Activated CD4-positive, alpha-beta T cell treated with anti-CD3 and anti-CD28 coated beads, Interleukin-2, amount 50 U/mL, for 4 hours (primary cell): ENCODE measurements at places on chromosomes 5 and 9.

DNA sequence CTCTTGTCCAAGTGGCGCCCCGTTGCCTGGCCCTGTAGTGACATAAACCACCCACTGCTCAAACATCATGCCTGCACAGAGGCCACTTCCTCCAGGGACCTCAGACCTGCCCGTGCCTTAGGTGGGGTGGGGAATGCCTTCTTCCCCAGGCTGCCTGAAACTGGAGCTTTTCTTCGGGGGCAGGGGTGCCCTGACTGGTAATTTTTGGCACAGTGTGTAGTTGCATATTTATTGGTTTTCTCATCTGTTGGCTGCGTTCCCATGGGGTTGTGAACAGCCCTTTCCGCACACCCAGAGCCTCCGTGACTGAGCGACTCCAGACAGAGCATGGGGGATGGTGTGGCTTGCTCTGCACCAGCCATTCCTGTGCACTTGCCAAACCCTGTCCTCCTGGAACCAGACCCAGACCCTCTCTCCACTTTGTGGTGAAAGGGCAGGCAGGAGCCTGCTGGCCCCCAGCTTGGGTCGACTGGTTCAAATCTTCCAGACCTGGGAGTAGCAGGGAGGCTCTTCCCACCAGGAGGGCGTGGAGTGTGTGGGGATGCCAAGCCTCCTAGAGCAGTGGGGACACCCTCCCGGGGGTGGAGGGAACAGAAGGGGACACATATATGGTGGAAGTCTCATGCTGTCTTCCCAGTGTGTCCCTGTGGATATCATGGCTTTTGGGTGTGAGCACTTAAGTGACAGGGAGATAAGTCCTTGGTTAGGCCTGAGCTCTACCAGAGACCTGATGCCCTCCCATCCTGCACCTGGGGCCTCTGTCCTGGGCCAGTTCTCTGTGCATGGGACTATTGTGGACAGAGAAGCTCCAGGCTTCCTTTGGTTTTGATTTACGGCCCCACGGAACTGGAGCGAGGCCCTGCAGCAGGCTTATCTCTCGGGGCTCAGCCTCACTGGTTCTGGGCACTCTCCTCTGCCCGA lies 39.6 kb downstream of the WNK2 start:
- DNase-seq: no peak

GRCh38 chr9:24708814-24709213 lies 163.1 kb upstream of the IZUMO3 start:
- no peak for DNase-seq

DNA sequence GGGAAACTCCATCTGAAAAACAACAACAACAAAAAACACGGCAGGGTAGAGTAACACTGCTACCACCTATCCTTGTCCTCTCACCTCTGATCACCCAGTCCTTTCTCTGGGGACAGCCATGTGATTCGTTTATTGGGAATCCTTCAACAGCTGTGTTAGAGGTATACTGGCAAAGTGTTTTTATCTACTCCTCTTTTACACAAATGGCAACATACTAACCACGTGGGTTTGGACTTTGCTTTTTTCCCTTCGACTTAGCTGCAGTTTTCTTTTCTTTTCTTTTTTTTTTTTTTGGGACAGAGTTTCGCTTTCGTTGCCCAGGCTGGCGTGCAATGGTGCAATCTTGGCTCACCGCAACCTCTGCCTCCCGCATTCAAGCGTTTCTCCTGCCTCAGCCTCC lies 11.2 kb upstream of the SET start:
- no peak for DNase-seq

DNA sequence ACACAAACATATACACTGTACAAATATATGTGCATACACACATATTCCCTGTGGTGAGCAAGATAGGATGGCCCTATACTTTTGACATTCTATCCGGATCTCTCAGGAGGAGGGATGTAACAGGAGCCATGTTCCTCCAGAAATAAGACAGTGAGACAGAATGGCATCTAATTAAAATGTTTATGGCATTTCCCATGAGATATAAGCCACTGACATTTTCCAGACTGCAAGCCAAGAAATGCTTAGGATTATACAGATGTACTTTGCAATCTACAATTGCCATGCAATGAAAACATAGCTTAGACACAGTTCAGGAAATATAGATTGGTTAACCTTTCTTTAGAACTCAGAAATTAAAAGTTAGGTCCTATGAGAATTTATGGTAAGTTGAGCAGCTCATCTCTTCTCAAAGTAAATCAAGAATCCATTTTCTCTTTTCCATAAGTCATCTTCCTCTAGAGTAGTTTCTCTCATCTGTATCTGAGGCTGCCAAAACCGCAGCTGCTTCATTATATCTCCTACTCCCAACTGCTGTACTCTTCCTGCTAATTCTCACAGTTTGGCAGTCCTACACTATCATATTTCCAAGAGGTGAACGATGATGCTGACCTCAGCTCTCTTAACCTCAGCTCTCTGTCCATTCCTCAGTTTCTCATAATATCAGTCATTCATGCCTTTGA lies 1719.1 kb downstream of the MAT2B start:
- no peak for DNase-seq

DNA sequence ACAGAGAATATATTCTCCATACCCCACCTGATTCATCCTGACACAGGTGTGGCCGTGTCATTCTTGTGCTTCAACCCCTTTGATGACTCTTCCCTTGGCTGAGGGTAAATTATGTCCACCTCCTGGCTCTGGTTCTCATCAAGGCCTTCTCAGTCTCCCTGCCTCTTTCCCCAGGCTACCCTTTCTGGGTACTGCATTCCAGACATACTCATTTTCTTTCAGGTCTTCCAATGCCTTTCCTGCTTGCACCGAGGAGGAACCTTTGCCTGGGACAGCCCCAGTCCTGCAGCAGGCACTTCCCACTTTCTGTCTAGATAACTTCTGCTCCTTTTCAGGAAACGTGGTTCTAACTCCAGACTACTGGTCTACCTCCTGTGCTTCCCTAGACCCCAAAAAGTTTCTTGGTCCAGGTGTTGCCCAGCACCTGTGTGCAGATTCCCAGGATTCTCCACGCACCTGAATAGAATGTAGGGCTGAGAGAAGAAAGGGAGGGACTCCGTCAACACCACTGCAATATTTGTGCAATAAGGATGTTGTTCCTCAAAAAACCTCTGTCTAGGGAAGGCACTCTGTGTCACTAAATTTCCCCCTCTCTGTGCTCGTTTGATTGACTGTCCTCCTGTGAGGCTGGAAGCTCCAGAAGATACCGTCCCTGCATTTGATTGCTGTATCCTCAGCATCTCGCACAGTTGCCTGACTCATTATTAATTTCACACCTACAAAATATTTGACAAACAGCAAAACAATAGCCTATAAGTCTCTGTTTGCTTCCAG lies 255.4 kb upstream of the NFIL3 start:
- DNase-seq: no peak

DNA sequence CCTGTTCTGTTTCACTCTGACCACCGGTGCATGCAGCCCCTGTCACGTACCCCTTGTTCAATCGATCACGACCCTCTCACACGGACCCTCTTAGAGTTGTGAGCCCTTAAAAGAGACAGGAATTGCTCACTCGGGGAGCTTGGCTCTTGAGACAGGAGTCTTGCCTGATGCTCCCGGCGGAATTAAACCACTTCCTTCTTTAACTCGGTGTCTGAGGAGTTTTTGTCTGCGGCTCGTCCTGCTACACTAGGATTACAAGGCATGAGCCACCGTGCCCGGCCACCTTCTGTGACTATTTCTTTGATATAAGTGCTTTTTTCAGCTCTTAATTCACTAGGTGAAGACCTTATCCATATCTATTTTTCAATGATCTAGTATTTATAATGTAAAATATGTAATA lies 167.5 kb downstream of the TTC39B start:
- DNase-seq: no peak

GRCh38 chr9:125683486-125683885 lies 23.5 kb downstream of the MAPKAP1 start:
- no peak for DNase-seq

DNA sequence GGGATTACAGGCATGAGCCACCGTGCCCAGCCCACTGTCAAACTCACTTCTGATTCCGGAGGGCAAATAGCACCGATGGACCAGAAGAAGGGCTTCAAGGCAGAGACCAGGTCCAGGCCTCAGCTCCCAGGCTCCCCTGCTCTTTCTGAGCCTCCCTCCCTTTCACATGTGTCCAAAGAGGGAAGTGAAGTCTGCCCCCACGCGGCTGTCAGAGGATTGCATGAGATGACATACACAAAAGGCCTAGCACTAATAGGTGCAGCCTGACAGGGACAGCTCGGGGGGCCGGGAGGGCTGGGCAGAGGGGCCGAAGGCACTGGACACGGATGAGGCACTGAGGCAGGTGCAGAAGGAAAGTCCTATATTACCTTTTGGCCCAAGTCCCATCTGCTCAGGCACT lies 16.1 kb downstream of the FBP1 start:
- no peak for DNase-seq

GRCh38 chr5:109411627-109412026 lies 1.9 kb upstream of the PJA2 start:
- no peak for DNase-seq

- no peak for DNase-seq
These were observed 4.2 kb downstream of the DHX29 start for GRCh38 chr5:55303238-55303690.

GRCh38 chr5:61286446-61287132 lies 45.5 kb upstream of the ZSWIM6 start:
- no peak for DNase-seq

GRCh38 chr9:115495836-115496235 lies 377.9 kb upstream of the TNC start:
- DNase-seq: no peak

GRCh38 chr9:9855177-9856078 lies 757.4 kb downstream of the PTPRD start:
- DNase-seq: no peak

DNA sequence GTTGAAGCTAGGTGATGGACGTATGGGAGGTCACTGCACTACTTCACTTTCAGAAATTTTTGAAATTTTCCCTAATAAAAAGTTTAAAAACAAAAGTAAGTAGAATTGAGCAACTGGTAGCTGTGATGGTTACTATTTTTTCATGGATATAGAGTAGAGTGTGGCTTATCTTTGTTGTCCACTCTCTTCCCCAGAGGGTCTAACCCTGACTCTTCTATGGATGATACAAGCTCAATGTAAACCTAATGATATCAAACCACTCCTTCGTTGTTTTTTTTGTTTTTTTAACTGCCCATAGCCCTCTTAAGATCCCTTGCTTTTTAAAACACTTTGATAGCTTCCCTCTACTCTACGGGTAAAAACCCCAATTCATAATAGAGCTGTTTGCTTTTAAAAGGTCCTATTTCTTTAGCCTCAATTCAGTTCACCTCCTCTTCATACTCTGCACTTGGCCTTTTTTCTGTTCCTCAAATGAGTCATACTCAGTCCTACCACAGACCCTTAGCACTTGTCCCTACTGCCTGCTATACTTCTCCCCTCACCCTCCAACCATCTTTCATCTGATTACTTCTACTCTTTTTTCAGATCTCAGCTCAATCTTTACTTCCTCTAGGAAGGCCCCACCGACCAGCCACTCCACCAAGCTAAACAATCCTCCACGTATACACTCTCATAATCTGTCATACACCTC lies 2.6 kb downstream of the HDAC3 start:
- DNase-seq: no peak

GRCh38 chr5:148956477-148957385 lies 106.1 kb downstream of the SH3TC2 start:
- no peak for DNase-seq

DNA sequence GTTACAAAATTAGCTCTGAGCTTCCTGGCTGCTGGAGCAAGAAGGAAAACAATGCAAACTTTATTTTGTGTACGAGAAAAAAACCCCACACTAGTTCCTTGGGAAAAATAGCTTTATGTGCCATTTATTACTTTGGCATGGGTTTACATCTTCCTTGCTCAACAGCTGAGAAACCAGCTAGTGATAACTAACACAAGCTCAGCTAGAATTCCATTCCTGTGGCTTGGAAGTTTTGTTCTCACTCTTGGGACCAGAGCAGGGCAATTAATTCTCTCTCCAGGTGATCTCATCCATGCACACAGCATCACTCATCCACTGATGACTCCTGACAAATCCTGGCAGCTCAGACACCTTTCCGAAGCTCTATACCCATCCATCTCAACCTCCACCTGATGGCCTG lies 104.1 kb downstream of the CRB2 start:
- DNase-seq: no peak

DNA sequence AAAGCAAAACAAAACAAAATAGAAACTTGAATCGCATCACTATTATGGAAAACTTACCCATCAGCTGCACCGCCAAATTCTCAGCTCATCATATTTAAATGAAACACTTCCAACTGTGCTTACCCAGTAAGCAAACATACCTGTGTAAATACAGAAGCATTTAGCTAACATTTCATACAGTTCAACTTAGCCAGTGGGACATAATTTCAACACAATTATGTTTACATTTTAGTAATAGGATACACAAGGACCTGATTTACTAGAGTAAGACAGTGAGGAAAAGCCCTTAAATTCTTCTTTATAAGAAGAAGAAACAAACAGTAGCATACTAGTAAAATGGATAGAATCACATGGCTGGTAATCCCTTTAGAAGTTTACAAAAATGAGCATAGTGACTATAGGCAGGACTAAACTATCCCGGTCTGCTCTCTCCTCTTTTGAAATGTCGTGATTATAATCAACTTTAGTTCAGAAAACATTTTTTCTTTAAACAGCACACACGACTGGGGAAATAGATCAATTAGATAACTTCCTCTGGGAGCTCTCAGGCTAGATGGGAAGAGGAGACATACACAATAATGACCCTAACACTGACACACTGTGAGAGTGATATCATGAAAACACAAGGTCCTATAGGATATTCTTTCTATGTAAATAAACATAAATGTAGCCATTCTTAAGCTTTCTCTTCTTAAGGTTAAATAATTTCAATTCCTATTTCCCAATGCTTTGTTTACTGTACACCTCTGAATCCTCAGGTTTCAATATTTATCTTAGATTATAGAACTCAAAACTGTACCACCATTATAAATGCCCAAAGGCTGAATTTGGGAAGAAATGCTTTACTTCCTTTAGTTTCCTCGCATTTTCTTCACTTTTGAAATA lies 15.9 kb upstream of the CDC20B start:
- no peak for DNase-seq

DNA sequence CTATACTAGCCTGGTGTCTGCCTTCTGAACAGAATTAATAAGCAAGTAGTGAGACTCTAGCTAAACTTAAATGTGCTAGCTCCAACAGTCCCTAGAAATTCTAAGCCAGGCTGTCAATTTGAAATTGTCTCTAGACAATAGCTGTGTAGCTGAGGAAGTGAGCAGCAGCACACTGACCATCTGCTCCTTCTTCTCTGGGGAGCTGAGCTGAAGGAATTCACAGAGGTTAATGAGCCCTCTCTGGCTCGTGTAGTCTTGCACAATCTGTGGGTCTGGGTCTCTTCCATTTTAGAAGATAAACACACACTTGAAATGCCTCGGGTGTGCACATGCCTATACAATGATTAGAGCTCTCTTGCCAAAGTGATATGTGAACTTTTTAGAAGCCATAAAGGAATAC lies 63.5 kb upstream of the BARX1 start:
- no peak for DNase-seq
